Stimulated activated CD4-positive, alpha-beta T cell treated with anti-CD3 and anti-CD28 coated beads, Interleukin-4, amount 100 ng/mL, for 1 hour (primary cell): ENCODE measurements at places on chromosomes 16 and 17.

GRCh38 chr17:58993311-58993710 lies 113.4 kb downstream of the TRIM37 start:
- DNase-seq, result no peak

- DNase-seq, result no peak
Observed at GRCh38 chr16:4216596-4216995, 25.3 kb downstream of the SRL start.

GRCh38 chr17:38420518-38420917 lies 7.7 kb upstream of the ARHGAP23 start:
- DNase-seq, result no peak

GRCh38 chr17:27362909-27363308 lies 69.0 kb downstream of the WSB1 start:
- DNase-seq, result no peak

DNA sequence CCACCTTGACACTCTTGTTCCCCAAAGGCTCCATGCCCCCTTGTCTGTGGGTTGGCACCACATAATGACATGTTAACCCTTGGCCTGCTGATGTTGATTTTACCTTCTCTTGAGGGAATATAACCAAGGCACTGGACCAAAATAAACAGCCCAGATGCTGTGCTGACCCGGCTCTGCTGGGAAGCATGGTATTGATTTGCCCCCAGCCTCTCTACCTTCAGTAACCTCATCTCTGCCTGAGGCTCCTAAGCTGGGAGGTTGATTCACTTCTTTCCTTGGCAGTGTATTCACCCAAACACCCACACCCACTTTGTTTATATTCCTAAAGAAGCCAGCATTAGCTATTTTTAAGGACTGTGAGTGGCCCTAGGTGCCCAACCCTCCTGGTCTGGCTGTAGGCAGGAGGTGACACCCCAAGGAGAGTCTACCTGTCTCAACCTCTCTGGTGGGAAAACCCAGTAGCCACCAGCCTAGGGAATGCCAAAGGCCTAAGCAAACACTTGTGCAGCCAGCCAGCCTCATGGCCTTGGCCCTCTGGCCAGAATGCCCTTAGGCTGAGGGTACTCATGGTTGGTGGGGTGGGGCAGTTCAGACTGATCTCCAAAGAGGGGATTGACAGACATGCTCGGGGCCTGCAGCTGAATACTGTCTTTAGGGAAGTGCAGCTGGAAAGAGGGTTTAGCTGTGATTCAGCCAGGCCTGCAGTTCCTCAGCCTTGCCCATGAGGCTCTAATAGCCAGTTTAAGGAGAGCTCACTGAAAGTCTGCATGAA lies 42.7 kb downstream of the GNAO1 start:
- DNase-seq, result no peak

- no peak for DNase-seq
Observed at GRCh38 chr16:79090966-79091365, 509.6 kb downstream of the MAF start.

GRCh38 chr16:49603956-49604355 lies 230.4 kb downstream of the C16orf78 start:
- DNase-seq, result no peak

DNA sequence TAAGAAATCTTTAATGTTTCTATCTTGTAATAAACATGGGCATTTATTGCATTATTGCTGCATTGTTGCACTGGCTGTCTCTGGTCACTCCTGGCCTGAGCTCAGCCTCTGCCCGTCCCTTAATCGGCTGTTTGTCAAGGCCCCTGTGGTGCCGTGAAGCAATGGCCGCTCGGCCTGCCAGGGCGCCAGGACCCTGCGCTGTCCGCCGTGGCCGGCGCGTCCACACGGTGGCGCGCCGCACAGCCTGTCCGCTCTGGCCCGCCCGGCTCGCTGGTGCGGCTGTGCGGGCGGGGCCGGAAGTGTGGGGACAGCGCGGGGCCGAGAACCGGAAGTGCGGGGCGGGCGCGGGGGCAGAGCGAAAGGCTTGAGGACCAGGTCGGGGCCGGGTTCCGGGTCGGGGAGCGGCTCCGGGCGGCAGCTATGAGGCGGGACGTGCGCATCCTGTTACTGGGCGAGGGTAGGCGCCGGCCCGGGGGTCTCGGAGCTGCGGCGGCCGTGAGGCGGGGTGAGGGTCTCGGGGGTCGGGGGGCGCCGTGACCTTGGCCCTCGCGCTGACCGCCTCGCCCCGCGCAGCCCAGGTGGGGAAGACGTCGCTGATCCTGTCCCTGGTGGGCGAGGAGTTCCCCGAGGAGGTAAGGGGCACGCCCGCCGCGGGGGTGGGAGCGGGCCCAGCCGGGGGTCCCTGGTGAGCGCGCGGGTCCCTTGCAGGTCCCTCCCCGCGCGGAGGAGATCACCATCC lies at the start of gene RHOT2:
TSS of gene RHOT2 (plus strand) at position 353 of the 739 bp plus-strand sequence. CDS start at position 421, 68 bp downstream.
- DNase-seq, result peak; percentile 96

- DNase-seq, result no peak
Observed at GRCh38 chr17:47697906-47698711, 4.1 kb downstream of the TBKBP1 start.

- no peak for DNase-seq
Observed at GRCh38 chr16:51648526-51648925, 497.5 kb upstream of the SALL1 start.

GRCh38 chr17:19744922-19745757 lies 3.0 kb downstream of the ALDH3A1 start:
- peak; percentile 91 for DNase-seq

GRCh38 chr16:26642047-26642664 lies 424.6 kb upstream of the C16orf82 start:
- DNase-seq, result no peak

DNA sequence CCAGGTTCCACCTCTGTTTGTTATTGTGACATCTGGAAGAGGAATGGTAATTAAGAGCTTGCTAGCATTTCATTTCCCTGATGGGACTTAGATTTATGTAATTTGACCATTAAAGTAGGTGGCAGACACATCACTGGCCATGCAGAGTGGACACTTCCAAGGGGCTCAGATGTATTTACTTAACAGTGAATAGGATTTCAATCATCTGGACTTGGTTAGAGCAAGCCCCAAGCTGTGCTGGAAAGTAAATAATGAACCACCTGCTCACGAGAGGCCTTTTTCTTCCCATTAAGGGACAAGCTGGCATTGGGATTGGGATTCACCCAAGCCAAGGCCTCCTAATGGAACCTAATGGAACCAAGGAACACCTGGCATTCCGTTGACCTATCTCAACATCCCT lies 395.3 kb downstream of the HS3ST4 start:
- no peak for DNase-seq

GRCh38 chr17:77325577-77326075 lies 184.9 kb downstream of the SEC14L1 start:
- DNase-seq, result no peak

GRCh38 chr16:46632778-46633733 lies 11.9 kb upstream of the SHCBP1 start:
- no peak for DNase-seq

DNA sequence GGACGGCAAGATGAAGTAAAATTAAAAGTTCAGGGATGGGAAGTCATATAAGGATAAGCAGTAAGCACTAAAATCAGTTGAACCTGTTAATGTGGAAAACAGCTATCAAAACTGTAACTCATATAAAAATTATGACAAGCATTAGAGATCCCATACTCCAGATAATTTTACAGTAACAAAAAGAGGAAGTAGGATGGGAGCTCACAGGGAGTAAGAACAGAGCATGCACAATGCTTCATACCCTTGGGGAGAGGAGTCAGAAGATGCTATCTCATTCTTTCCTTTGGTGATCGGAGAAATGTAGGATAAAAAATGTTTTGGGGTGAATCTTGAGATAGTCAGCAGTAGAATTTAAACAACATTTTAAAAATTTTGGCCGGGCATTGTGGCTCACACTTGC lies 164.7 kb upstream of the CACNG5 start:
- no peak for DNase-seq

- DNase-seq, result no peak
Observed at GRCh38 chr16:80541306-80541694, 507 bp downstream of the DYNLRB2 start.

DNA sequence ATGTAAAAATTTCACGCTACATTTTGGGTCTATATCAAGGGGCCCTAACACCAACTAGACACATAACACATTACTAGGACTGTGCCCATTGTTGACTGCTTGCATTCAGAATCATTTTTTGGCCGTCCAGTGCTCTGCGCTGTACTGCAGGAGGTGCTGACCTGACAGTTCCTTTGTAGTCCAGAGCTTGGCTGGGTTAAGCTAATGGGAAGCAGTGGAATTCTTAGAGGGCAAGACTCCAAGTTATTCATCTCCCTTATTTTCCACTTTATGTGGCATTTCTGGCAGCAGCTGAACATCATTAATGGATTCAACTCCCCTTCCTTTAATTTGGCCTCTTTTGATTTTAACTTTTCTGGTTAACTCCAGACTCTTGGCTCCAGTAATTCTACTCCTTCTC lies 351.7 kb downstream of the CDH8 start:
- DNase-seq, result no peak

GRCh38 chr16:996681-997080 lies 15.1 kb downstream of the SOX8 start:
- DNase-seq, result no peak

DNA sequence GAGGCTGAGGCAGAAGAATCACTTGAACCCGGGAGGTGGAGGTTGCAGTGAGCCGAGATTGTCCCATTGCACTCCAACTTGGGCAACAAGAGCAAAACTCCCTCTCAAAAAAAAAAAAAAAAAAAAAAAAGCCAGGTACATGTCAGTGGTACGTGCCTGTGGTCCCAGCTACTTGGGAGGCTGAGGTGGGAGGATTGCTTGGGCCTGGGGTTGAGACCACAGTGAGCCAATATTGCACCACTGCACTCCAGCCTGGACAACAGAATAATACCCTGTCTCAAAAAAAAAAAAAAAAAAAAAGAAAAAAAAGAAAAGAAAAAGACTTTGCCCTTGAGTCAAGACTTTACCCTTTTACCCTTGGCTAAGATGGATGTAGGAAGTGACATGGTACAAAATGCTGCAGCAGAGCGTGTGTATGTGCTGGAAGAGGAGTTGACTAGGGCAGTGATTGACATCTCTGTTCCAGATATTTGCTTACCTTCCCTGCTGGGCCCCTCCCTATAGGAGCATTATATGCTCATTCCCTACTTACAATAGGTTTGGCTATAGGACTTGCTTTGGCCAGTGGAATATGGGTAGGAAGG lies 10.6 kb downstream of the STX4 start:
- DNase-seq, result no peak

- no peak for DNase-seq
Observed at GRCh38 chr16:17759451-17760390, 289.0 kb upstream of the XYLT1 start.
